ENCODE measurements at places on chromosomes 1 and 21.

- peak; percentile 43 for DNase-seq
Observed at GRCh38 chr1:22471078-22471477, 19.4 kb downstream of the ZBTB40 start.

GRCh38 chr1:239655023-239655422, 268.7 kb downstream of the CHRM3 start:
- DNase-seq, result no peak

GRCh38 chr1:17158961-17159360, 39.7 kb upstream of the PADI2 start:
- DNase-seq, result no peak

- DNase-seq, result peak; percentile 5
Observed at GRCh38 chr21:38244407-38244787, 12.4 kb upstream of the KCNJ15 start.

GRCh38 chr1:183219616-183220009, 33.5 kb downstream of the LAMC2 start:
- DNase-seq, result no peak

GRCh38 chr1:176603696-176604095, 140.7 kb downstream of the PAPPA2 start:
- no peak for DNase-seq

DNA sequence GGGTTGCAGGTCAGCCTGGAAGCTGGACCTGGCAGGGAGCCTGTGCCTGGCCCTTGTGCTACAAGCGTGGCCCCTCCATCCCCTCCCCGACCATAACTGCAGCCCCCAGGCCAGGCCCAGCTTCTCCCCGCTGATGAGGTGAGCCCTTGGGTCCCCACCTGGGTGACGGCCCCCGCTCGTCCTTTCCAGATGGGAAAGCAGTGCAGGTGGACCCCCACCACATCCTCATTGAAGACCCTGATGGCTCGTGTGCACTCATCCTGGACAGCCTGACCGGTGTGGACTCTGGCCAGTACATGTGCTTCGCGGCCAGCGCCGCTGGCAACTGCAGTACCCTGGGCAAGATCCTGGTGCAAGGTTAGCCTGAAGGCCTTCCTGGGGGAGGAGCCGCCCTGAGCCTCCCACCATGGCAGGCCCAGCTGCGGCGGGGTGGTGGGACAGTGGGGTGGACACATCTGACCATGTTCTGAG, 56.9 kb downstream of the TRIM11 start:
- no peak for DNase-seq

DNA sequence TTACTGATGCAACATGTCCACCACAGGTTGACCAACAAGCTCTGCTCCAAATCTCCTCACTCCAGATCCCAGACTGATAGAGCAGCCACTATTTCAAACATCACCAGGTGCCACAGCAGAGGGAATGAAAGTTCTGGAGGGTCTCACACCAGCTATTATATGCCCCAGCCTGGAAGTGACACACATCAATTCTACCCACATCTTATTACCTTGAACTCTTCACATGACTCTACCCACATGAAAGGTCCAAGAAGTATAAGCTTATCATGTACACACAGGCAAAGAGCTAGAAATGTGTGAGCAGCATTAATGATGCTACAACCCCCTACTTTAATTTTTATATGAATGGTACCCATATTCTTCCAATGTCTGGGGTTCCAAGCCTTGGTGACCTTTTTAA, 64.2 kb downstream of the SH3GLB1 start:
- DNase-seq, result no peak
